Hematopoietic multipotent progenitor cell treated with erythropoietin and hydrocortisone succinate and interleukin-3 and kit ligand, for 15 days (in vitro differentiated cells): ENCODE measurements at places on chromosomes 6 and 20.

GRCh38 chr6:36669002-36669401 is 9.5 kb upstream of the CDKN1A start:
- no peak for DNase-seq

GRCh38 chr6:5506149-5506548 is 244.8 kb downstream of the FARS2 start:
- no peak for DNase-seq

DNA sequence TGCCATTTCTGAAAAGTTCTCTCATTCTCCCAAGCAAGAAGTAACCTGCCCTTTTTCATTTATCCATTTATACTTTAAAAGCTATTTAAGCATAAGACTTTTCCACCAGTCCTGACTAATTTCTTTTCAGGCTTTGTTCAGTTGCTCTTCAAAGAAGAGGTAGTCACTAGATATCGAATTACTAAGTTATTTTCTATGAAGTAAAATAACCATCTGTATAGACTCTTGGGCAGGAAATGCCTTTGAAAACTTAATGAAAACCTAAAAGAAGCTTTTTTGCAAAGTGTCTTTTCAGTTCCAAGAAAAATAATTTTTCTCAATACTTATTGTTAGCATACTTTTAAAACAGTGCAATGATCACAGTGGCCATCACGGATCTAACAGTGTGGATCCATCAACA is 31.3 kb upstream of the LAMP5 start:
- no peak for DNase-seq

DNA sequence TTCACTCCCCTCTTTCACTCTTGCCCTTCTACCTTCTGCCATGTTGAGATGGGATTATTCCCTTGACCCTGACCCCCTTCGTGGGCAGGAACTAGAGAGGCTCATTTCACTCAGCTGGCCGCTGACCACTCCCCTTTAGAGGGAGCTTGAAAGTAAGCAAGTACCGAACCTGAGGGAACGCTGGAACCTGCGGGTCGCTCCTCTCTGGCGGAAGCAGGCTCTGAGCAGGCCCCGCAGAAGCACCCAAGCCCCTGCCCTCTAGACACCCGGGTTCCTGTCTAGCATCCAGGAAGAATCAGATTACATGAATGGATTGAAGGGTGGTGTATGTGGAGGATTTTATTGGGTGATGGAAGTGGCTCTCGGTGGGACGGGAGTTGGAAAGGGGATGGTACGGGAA is 11.9 kb upstream of the MYCT1 start:
- DNase-seq = no peak

GRCh38 chr20:10478205-10478604 is 43.1 kb downstream of the SLX4IP start:
- DNase-seq = no peak

DNA sequence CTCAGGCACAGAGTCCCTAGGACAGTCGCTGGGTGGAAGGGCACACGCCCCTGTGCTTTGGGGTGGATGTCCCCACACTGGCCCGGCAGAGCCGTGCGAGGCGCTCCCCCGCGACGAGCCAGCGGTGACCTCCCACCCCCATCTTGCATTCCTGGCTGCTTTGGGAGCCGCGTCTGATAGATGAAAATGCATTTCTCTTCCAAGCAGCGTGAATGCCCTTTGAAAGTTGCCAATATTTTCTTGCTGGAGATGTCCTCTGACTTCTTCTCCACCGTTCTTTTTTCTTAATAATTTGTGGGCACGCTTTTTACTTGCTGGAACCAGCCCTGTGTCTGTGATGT is 29.9 kb downstream of the COL20A1 start:
- DNase-seq = no peak

- no peak for DNase-seq
These were observed 123.8 kb upstream of the MTHFD1L start for GRCh38 chr6:150741633-150742200.

GRCh38 chr6:33723371-33724085 is 12.0 kb upstream of the UQCC2 start:
- DNase-seq = no peak

GRCh38 chr6:154768280-154768679 is 35.1 kb downstream of the SCAF8 start:
- no peak for DNase-seq

DNA sequence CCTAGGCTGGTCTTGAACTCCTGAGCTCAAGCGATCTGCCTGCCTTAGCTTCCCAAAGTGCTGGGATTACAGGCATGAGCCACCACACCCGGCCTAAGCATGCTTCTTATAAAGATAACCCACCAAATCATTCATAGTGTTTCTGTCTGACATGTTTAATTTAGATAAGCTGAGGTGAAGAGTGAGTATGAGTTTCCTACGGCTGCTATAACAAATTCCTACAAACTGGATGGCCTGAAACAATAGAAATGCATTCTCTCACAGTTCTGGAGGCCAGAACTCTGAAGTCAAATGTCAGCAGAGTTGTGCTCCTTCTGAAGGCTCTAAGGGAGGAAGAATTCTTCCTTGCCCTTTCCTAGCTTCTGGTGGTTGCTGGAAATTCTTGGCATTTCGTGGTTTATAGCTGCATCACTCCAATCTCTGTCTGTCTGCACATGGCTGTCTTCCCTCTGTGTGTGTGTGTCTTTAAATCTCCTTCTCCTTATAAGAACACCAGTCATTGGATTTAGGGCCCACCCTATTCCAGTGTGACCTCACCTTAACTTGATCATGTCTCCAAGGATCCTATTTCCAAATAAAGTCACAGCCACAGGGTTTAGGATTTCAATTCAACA is 29.9 kb downstream of the MAPK13 start:
- DNase-seq = no peak

DNA sequence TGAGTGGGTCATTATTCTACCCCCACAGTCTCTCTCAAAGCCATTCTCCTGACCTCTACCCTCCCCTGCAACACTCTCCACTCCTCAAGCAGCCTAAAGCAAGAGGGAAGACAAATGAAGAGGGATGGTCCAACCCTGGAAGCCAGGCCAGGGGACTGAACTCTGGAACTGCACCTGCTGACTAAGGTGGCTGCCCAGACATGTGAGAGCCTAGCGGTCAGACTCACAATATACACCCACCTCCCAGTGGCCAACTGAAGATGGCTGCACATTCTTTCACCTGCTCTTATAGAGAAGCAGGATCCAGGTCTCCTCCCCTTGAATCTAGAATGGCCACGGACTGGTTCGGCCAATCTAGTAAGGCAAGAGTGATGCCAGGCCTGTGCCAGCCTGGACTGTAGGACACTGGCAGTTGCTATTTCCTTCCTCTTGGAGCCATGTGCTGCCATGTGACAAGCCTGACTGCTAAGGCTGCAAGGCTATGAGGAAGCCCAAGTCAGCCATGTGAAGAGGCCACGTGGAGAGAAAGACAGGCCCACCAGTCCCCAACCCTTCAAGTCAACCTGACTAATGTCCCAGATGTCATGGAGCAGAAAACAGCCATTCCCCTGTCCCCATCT is 31.8 kb downstream of the ACSS1 start:
- no peak for DNase-seq

GRCh38 chr6:22435151-22435550 is 134.2 kb upstream of the HDGFL1 start:
- no peak for DNase-seq

GRCh38 chr6:165883851-165884640 is 221.0 kb upstream of the PDE10A start:
- no peak for DNase-seq

GRCh38 chr6:119218548-119218947 is 131.0 kb downstream of the MAN1A1 start:
- no peak for DNase-seq

- no peak for DNase-seq
These were observed 134.1 kb upstream of the SALL4 start for GRCh38 chr20:51936377-51936776.

DNA sequence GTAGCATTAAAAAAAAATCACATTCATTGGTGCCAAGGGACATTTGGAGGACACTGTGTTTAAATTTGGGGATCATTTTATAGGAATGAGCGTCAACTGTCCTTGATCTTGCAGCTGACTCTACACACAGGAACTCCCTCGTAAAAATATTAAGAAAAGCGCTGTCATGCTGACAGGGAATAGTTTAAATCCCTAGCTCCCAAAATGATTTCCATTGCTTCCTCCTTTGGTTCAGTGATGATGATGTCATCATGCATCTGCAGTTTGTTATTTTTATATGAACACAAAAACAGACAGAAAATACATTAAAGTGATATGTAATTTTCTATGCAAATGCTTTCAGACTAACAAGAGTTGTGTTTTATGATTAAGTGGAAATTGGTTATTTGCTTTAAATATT is 275.6 kb downstream of the BTBD9 start:
- no peak for DNase-seq

- DNase-seq = no peak
These were observed 15.3 kb upstream of the SMLR1 start for GRCh38 chr6:130811932-130812331.

DNA sequence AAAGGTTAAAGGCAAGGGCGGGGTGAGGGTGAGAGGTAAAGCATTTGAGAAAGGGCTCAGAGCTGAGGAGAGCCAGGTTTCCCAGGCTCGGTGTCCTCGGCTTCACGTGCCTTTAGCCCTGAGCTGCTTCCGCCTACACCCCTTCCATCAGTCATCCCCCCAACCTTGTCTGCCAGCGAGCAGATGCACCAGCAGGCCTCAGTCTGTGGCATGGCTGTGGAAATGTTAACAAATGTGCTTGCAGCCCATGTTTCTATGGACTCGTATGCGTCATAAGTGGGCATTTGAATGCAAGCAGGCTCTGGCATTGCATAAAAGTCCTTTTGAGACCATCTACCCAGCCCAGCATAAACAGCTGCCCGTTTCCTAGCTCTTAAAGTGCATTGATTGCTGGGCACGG is 88.8 kb downstream of the SYNJ2 start:
- no peak for DNase-seq

DNA sequence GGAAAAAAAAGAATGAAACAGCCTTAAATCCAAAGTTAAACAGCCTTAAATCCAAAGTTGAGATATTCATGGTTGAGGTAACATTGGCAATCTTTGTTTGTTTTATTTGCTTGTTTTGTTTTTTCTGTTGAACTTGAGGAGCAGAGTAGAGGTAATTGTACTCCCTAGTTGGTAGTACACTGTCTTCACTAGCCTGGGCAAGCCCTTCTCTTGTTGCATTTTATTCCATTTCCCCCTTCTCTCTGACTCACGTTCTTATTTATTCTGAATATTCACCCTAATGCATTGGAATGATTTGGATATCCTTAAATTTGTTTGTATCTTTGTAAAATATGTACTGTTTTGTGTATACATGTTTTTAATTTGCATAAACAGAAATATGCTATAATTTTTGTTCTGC is 397.6 kb downstream of the CDC5L start:
- DNase-seq = no peak

- DNase-seq = no peak
These were observed 84.7 kb downstream of the RFPL4B start for GRCh38 chr6:112431803-112432202.

DNA sequence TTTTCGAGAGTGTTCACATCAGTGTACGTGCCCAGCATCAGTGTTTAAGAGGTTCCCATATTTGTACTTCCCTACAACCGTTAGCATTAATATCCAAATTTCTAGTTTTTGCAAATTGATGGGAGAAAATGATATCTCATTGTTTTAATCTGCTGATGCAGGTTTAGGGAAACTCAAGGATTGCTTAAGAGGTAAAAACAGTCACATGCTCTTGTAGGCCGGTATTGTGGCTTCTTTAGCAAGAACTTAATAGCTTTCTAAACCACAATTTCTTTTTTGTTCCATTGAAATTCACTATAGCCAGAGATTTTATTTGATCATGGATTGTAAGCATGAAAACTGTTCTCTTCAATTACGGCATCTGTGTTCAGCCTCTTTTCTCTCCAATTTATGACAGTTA is 29.5 kb downstream of the BEND6 start:
- no peak for DNase-seq

GRCh38 chr6:5132731-5133130 is 47.6 kb downstream of the PPP1R3G start:
- DNase-seq = no peak
